NCI-H1048 (cell line): ENCODE measurements at places on chromosomes 7 and 10.

DNA sequence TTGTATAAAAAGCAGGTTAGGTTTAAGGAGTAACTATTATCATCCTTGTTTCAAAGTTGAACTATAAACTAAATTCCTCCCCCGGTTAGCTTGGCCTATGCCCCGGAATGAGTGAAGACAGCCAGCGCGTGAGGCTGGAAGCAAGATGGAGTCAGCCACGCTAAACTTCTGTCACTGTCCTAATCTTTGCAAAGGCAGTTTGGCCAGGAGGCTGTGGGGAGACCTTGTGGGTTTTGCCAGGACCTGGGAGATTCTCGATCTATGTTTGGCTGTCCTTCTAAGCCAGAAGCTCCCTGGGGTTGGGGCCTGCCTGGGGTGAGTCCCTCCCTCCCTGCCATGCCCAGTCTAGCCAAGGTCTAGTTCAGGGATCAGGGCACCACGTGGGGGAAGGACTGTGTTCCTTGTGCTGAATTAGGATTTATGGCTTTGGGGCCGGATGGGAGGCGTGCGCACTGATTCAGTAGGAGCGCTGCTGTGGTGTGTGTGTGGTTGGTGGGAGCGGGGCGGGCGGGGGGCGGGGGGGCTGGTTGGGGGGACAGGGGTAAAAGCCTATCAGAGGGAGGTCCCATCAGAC, 871 bp upstream of the GTF2IRD1 start:
- DNase-seq = no peak

DNA sequence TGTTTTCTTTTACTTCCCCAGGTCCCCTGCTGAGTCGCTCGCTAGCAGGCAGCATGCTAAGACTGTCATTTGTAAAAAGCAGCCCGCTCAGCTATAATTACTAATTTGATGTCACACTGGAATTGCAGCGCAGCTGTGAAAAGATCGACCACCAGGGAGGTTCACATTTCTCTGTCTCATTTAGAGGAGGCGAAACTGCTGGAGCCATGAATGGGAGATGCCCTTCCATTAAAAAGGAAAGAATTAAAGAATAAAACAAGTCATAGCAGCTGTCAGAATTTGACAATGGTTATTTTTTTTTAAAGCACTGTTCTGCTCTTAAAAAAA, 153.5 kb downstream of the PIP4K2A start:
- DNase-seq = no peak

DNA sequence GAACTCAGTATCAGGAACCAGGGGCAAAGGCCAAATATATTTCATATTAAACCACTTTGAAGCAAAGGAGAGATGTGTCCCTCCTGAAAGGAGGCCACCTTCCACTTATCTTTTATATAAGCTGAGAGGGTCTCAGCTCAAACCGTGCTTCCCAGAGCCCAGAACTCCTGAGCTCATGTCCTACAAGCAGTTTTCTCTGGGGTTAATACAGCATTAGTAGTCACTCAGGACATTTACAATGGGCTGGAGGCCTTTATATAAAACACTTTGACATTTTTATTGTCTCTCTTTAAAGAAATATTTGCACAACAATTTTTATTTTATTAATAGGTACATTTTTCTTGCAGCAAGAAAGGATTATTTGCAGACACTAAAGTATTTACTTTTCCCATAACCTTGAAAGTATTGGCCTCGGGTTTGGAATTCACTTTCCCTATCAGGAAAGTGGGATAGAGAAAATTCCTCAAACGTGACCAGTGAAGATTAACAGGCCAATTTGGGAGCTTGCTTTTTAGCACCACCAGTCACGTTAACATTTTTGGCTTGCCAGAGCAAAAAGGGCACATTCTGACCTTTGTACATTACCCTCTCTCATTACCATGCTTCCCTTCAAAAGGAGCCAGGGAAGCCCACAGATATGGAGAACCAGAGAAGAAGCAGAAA, 464.9 kb upstream of the NRP1 start:
- DNase-seq = no peak

DNA sequence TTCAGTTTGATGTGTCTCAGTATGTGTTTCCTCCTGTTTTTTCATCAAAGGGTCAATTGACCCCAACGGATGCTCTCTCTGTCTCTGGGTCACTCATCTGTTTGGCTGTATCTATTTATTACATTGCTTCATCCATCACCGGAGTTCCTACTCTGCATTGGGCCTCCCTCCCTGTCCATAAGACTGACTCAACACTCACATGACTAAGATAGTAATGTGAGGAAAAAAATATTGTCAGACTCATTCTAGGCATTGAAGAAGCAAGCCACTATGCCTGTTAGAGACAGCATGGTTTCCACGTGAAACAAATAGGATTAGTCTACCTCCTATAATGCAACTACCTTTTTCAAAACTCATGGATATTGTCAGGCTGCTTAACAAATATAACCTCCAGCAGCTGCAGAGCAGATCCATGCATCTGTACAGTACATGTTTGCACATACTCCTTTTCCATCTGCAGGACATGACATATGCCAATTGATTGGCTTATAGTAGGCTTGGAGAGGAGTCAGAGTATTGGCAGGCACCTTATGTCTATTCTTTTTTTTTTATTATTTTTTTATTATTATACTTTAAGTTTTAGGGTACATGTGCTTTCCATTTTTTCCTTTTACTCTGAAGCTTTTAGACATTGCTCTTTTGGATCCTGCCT, 275.2 kb downstream of the LRRTM3 start:
- DNase-seq = no peak

DNA sequence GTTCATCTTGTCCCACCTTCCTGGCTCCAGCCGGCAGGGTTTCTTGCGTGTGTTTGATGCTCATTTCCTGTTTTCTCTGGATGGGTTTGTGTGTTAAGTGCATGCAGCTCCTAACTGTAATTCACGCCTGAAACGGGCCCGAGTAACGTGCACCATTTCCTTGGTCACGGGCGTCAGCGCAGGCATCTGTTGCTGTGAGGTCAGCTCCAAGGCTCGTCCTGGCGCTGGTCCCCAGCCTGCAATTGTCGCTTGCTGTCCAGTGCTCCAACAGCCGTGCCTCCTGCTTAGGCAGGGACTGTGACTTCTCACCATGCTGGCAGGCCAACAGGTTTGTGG, 201.1 kb downstream of the GLRX3 start:
- no peak for DNase-seq

- no peak for DNase-seq
Measured at GRCh38 chr7:2688409-2689342, 674 bp downstream of the AMZ1 start.

DNA sequence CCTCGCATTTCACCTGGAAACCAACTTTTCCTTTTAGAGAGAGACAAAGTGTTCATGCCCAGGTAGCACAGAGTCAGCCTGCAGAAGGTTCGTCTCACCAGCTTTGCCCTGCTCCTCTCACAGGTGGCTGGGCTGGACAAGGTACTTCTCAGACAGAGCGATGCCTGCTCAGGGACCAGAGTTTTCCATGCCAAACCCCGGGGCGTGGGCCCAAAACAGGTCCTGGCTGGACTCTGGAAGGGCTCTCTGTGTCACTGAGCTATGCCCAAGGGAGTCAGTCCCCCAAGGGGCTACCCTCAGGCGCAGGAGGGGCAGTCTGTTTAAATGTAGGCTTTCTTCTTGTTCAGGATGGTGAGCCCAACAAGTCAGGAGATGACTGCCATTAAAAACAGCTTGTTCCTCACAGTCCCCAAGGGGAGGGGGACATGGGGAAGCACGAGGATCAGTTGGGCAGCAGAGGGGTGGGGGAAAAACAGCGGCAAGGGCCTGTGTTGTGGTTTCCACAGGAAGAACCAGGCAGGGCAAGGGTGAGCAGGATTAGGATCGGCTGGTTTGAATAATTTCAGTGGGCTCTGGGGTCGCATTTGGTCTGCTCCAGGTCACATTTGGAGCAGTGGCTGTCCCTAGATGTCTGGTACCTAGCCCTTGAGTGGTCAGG, 55.5 kb upstream of the FIGNL1 start:
- no peak for DNase-seq

- DNase-seq = peak; percentile 37
Measured at GRCh38 chr10:24382979-24383663, 174.2 kb downstream of the KIAA1217 start.

DNA sequence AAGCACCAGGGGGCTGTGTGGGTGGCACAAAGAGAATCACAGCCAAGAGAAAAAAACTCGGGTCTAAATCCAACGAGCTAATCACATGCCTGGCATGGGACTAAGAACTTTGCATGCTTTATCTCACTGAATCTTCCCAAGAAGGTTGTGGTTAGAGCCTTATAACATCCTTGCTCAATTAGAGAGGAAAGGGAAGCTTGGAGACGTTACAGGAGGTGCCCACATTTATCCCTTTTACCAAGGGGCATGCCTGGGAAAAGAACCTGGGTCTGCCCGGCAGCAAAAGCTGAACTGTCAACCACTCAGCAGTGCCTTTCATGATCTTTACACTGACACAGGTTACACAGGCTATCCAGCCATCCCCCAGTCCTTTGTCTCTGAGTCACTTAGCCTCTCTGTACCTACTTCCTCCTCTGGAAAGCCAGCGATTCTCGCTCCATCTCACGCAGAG, 190.1 kb downstream of the PRPF18 start:
- DNase-seq = no peak

DNA sequence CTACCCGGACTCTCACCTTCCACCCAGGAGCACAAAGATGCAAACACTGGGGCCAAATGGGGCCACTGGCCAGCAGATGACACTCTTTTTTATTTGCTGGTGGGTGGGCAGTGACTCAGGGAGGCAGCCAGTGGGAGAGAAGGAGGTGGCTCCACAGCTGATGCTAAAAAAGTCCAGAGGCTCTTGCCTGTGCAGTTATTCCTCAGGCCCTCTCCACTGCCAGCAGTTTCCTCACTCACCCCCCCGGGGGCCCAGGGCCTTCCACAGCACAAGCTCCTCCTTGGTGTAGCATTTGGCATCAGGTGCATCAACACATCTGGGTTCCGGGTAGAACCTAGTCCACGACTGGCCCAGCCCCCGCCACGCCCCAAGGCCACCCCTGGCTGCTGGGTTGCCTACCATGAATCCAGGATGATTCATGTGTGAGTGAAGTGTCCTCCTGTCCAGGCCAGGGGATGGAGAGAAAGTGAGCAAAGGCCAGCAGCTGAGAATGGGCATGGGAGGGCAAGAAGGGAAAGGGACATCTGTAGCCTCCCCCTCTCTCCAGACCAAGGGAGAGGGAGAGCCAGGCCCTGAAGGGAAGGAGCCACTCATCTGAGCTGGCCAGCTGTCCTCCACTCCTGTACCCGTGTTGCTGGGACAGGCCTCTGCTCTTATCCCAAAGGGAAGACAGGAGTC, 1.7 kb upstream of the KCNH2 start:
- DNase-seq = no peak

DNA sequence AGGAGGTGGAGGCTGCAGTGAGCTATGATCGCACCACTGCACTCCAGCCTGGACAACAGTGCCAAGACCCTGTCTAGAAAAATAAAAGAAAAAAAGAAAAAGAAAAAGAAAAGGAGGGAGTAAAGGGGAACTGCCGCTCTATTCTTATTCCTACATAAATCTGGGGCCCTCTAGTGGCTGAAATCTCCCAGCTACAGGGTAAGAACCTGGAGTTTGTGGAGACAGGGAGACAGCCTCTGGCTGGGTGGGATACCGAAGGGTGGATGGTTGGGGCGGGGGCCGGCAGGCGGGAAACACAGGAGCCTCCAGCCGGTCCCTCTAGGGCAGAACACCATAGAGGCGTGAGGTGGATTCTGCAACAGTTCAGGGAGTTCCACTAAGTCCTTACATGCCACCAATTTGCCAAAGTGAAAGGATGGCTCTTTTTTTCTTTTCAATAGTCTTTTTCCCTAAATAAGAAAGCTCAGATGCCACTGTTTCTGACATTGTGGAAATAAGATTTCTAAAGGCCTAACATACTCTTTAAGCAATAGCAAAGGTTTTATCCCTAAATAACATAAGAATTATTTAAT, 117.3 kb downstream of the SVIL start:
- DNase-seq = no peak

- DNase-seq = no peak
Measured at GRCh38 chr7:48300301-48300700, 129.0 kb downstream of the ABCA13 start.

DNA sequence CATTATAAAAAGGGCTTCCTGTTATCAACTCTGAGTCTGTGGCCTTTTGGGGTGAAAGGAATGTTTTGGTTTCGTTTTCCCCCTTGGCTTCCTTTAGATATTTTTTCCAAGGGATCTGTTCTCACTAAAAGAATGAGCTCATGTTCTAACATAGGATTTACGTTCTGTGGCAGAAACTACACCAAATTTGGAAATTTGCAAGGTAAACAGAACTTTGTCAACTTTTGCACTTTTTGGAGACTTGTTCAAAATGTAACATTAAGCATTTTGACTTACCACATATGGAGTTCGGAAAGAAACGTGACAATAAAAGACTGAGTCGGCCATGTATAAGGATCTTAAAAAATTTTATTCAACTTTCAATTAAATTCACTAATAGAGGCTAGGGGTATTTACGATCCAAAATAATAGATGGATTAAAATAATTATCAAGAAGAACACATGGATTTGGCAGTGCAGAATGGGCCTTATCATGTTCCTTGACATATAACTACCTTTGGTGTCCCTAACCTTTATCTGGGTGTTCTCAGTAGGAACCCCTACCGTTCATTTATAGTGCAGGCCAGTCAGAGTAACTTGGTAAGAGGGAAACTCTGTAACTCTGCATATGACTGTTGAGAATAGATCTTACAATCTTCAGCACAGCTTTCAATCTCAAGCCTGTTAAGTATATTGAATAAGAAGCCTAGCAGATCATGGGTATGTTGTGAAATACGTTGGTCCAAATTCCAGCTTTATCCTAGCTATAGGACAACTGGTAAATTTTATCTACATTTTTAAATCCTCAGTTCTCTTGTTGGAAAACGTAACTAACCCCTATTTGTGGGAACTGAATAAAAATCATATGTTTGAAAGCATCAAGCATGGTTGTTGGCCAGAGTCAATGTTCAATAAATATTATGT, 11.8 kb downstream of the CPED1 start:
- no peak for DNase-seq

- no peak for DNase-seq
Measured at GRCh38 chr7:20542594-20542993, 72.9 kb upstream of the ABCB5 start.

DNA sequence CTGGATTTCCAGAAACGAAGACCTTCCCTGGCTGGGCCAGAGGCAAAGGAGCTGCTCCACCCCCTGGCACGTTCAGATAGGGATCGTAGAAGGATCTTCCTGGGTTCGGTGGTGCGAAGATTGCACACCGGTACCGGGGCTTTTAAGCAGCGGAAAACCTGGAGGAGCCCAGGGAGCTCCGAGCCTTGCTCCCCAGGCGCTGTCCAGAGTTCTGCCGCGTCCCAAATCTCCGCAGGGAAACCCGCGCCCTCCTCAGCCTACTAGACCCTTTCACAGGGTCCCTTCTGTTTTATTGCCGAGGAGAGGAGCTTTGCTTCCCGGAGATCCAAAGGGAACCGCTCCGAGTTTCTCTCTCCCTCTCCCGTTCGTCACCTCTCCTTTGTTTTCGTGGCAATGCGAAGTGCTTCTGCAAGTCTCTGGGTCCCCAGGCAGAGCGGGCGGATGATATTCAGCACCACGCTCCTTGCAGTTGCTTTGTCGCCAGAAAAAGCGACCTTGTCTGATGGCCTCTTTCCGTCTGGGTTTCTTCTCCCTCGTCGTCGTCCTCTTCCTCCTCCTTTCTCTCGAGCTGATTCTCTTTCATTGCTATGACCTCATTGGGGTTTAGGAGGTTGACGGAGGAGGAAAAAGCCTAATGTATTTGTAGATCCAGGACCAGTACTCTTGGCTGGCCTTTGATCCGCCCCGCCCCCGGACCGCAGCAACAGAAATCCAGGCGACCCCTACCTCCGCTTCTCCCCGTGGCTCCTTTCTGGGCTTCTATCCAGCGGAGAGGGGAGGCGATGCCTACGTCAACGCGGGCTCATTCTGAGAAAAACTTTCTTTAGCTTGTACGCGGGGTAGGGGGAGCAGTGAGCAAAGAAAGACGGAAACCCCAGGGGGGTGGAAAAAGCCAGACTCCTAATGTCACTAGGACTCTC, at the start of gene TMEM196:
TMEM196 (minus strand) TSS at position 777 of the 920 bp plus-strand sequence. CDS start 921 bp downstream, outside the sequence.
- no peak for DNase-seq
